ENCODE measurements at places on chromosomes 2 and 18. TPM values are rescaled to one million over a fixed set of nuclear protein-coding genes. Genes with fewer than 3 reads are reported as not detected.

GRCh38 chr2:43611987-43612894 is 16.4 kb upstream of the THADA start:
- peak; percentile 77 for DNase-seq

- DNase-seq = no peak
These were observed 134.7 kb upstream of the CCDC150 start for GRCh38 chr2:196504788-196505187.

- no peak for DNase-seq
These were observed 37.1 kb downstream of the SH2D6 start for GRCh38 chr2:85455552-85456090.

GRCh38 chr2:241659150-241659739 is 21.8 kb downstream of the ATG4B start:
- DNase-seq = no peak

DNA sequence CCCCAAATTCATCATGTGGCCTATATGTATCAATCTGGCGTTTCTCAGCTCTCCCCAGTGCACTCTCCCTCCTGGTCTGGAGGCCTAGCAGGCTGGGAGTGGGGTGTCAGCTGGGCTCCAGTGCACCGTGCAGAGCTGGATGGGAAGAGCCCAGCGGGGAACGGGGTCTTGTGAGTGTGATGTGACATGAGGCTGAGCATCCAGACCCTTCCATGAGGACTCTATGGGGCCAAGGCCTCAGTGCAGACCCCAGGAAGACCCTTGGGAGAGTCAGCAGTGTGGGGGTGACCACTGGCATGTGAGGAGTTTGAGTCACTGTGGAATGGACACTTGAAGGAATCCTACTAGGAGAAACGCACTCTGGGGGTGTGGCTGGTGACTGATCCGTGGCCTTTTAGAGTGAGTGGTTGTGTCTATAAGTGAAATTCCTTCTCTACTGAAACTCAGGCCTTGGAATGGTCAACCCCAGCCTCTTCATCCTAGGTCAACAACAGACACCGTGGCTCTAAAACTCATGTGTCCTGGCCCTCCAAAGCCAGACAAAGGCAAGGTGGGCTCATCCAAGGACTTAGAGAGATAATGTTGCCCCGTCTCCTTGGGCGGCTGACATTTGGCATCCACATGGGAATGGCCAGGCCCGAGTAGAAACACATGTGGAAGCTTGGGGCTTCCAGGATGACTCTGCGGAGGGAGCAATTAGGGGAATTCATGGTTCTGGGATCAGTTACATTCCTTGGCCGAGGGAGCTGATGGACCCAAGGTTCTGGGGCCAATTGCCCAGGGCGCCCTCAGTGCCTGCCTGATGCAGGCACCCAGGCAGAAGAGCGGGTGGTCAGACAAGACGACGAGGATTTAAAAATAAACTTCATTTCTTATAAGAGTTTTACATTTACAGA is 156.0 kb upstream of the TWIST2 start:
- DNase-seq = no peak

DNA sequence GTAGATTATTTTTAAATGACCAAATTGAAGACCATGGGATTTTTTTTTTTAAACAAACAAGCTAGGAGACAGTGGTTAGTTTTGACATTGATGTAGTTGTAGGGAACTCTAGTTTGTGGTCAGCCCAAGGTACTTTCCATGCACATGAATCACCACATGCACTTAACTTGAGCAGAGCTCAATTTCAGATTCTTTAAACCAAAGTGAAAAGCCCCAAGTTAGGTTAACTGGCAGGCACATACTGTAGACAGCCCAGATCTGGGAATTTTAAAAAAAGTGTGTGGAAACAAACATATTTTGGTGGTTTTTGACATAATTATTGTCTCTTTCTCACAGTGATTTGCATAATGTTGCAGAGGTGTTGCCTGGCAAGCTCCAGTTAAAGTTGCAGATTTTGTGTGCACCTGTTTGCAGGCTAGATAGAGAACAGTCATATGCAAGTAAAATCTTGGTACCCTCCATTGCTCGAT is 88.4 kb downstream of the BCL2L11 start:
- peak; percentile 31 for DNase-seq

- no peak for DNase-seq
These were observed 506.5 kb upstream of the TNP1 start for GRCh38 chr2:217366266-217366895.

The TPGS2 gene
- total RNA-seq = 99.0 TPM

The SERPINB7 gene
- total RNA-seq = not detected
